ENCODE measurements at places on chromosomes 6 and 20.

DNA sequence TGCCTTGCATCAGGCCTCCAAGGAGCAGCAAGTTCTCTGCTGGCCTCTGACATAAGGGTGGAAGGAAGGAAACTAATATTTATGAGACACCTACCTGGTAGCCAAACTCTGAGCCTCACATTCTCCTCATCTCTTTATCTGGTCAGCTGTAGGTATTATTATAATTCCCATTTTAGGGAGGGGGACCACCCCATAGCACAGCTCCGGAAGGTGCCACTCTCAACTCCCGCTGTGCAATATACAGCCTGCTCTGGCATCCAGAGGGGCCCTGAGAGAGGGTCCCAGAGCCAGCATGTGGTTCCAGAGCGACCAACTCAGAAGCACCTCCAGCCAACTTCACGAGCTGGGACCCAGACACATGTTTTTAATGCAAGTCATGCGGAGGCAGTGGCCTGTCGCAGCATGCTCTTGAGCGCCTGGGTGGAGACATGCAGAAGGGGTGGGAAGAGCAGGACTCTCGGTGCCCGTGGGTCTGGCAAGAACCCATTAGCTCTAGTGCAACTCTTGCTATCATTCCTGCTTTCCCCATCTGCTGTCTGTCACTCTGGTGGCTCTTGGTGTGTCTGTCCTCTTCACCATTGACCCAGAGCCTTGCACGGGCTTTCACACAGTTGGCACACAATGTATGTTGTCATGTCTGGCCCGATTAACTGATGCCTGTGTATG, 15.0 kb upstream of the MYMX start:
- no peak for DNase-seq

GRCh38 chr6:166830185-166830890, 126.0 kb downstream of the RNASET2 start:
- no peak for DNase-seq

GRCh38 chr20:30505566-30505965, 751.9 kb upstream of the DEFB115 start:
- no peak for DNase-seq

GRCh38 chr6:82178077-82178758, 69.3 kb downstream of the IBTK start:
- no peak for DNase-seq

DNA sequence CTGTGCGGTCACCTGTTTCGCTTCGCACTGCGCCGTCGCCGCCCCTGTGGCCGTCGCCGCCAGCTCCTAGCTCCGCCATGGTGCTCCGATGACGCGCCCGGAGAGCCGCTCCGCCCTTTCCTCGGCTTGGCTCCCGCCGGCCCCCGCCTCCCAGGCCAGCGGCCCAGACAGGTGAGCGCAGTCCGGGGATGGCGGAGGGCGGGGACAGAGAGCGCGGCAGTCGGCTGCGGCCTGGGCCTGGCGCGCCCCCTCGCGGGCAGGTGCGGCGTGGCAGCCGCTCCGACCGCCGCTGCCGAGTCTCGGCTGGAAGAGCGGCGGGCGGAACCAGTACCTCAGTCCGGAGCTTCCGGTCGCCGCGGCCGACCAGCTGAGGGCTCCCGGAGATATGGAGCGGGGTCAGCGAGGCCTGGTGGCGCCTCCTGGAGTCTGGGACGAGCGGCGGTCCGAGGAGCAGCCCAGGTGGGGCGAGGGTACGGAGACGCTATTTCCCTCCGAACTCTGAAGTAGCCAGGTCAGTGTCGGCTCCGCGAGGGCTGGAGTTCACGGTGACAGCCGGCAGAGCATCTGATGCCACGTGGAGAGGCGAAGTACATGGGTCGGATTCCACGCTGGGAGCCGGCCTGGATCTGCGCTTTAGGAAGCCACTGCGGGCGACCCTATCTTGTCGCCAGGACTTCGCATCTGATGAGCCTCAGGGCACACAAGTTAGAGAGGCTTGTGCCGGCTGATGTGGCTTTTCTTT, at the start of gene MAP7:
Gene MAP7, minus strand, starts transcription at position 93 of the 742 bp plus-strand sequence. Its CDS starts 14 bp downstream, at position 79.
- no peak for DNase-seq

GRCh38 chr20:58192567-58192966, 35.9 kb downstream of the ANKRD60 start:
- no peak for DNase-seq

DNA sequence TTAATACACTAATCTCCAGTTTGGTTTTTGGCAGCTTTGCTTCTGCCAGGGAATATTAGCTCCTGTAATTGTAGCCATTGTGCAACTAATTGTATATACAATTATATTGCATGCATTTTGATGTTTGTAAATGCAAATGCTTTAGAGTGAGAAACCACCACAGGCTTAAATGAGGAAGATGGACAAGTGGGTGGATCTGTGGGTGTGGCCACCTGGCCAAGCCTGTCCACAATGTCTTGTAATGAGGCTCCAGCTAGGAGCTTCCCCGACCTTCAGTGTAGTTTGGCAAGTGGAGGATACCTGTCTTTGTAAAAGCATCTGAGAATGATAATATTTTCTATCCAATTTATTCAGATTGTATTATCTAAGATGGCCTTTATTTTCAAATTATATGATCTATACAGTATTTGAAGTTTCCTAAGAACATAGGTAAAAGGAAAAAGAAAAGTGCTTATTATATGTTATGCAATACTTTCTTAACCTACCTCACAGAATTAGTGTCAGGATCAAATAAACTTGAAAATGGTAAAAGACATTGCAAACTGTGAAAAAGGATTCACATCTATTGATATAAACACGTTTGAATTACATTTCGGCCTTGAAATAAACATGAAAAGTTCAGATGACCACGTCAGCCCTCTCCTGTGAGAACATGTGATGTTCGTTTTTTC, 49.3 kb upstream of the ARID1B start:
- DNase-seq = no peak

- peak; percentile 40 for DNase-seq
These were observed 15.2 kb downstream of the APMAP start for GRCh38 chr20:24977336-24977735.

DNA sequence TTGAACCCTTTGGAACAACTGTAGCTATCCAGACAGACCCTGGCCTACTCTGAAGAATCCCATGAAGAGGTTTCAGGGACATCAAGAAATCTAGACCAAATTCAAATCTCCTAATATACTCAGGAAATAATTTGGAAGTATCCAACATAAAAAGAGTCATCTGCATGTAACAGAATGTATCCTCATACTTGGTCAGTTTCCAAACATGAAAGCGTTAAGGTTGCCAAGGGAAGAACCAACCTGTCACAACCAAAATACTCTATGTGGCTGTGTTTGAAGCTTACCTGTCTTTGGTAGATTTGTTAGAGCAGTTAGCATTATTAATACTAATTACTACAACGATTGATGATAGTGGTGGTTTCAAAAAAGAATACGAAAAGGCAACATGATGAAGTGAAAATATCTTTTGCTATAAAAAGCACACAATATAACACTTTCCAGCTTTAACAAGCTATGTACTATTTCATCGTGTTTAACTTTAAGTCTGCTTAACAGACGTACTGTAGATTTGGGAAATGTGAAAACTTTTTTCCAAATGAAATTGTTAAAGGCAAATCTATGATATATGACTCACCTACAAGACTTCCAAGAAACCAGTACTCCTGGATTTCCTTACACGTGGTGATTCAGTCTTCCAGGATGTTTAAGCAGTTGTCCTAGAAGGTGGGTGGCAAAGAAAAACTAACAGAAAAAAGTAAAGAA, 46.6 kb upstream of the ENPP1 start:
- no peak for DNase-seq
